ENCODE measurements at places on chromosomes 6 and 20.

DNA sequence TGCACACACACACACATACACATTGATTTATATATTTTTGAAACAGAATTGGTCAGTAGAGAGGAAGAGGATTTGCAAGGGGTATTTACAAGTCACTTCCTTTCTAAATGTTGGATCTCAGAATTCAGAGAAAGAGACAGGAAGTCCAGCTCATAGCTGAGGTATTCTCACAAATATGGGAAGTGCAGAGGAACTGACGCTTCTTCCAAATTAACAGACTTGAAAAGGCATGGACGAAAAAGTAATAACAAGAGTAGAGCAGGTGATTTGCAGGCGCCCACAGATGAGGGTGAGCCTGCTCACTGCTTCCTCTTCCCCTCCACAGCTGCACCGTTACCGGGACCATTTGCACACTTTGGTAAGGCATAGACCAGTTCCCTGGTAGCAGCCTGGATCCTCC, 246.4 kb downstream of the PHACTR1 start:
- DNase-seq: no peak

GRCh38 chr6:158048589-158048988, 66.9 kb downstream of the SYNJ2 start:
- no peak for DNase-seq

DNA sequence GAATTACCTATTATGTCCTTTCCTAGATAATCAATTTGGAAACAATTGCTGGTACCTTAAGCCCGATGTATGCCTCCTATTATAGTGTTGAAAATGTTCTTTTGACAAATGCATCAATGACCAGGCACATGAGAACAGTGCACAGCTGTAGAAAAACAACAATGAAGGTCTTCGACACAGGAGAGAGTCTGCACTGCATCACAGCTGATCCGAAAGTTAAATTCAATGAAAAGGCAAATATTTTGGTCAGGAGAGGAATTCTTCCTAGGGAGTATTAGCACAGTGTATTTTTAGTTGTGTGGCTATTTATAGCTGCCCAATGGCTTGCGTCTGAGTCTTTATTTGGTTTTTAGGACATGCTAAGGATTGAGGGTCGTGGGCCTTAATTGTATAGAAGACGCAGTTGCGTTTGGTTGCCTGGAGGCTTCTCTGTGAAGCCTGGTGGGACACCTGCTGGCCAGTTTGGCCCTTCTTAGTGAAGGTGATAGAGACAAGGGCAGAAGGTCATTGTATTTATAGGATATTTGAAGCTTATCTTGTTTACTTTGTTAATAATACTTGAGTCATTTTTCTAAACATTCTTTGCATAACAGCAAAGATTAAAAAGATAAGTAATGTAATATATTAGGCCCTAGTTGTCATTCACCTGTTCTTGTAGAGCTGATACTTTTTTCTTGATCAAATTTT, 72.3 kb downstream of the CDYL start:
- DNase-seq: no peak

DNA sequence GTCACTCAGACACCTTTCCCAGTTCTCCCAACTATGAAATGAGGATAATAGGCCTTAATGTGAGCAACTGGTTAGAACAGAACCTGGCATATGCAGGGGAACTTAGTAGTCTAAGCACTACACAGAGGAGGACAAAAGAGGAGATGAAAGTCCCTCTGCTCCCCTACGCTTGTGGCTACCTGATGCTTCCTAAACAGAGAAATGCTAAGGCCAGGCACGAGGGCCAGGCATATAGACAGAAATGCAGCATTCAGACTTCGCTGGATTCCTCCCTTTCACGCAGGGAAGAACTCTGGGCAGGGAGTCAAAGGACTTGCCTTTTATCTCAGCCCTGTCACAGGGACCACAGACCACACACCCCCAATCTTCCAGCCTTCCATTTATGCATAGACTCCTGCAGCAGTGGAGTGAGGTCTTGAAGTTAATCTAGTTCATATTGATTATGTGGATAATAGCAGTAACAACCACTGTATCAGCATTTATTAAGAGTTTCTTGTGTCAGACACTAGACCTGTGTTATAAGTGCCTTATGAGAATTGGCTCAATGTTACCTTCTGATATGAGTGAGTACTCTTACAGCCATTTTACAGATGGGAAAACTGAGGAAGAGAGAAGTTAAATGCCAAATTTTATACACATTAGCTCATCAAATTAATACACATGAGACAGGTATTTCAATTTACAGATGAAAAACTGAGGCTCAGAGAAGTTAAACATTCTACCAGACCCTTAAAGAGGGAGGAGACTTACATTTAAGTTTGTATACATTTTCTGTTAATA, 27.0 kb upstream of the TRAF3IP2 start:
- DNase-seq: no peak

- DNase-seq: no peak
Observed at GRCh38 chr6:150382171-150382570, 13.4 kb downstream of the IYD start.

DNA sequence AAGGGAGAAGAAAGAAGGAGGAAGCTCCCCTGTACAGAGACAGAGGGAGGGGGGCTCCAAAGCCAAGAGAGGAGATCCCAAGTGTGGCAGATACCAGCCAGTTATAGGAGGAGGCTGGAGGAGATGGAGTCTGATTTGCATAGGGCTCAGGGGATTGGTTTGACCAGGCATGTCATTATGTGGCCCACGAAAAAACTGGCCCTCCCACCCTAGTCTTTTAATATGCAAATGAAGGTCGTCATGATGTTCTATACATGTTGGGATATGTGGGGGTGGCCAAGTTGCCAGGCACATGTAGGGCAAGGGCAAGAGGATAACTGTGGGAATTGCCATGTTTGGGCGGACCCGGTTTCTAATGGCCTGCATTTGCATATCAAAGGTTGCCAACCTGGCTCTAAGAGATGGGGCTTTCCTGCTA, 17.6 kb upstream of the ZFP64 start:
- no peak for DNase-seq

- DNase-seq: no peak
Observed at GRCh38 chr6:11744753-11745152, 33.9 kb downstream of the ADTRP start.

DNA sequence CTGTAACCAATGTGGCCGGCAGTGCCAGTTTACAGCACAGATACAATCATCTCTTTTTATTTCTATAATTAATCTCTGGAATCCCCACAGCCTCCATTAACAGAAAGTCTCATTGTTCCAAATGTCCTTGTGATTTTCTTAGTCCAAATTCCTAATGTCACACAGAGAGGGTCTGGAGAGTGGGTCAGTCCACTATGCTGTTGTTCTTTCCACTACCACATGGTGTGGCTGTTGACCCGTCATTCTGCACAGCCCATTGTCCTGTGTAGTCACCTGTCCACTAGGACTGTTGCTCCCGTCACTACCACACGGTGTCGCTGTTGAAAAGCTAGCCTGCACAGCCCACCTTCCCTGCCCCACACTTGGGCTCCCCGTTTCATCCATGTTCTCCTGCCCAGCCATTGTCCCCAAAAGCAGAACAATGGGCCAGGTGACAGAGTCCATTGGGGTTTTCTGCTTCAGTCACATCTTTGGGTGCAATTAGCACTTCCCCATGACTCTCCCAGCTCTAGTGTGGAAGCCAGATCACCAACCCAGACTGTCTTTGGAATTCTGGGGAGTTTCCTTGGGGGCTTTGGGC, 8.6 kb upstream of the LBP start:
- DNase-seq: no peak

DNA sequence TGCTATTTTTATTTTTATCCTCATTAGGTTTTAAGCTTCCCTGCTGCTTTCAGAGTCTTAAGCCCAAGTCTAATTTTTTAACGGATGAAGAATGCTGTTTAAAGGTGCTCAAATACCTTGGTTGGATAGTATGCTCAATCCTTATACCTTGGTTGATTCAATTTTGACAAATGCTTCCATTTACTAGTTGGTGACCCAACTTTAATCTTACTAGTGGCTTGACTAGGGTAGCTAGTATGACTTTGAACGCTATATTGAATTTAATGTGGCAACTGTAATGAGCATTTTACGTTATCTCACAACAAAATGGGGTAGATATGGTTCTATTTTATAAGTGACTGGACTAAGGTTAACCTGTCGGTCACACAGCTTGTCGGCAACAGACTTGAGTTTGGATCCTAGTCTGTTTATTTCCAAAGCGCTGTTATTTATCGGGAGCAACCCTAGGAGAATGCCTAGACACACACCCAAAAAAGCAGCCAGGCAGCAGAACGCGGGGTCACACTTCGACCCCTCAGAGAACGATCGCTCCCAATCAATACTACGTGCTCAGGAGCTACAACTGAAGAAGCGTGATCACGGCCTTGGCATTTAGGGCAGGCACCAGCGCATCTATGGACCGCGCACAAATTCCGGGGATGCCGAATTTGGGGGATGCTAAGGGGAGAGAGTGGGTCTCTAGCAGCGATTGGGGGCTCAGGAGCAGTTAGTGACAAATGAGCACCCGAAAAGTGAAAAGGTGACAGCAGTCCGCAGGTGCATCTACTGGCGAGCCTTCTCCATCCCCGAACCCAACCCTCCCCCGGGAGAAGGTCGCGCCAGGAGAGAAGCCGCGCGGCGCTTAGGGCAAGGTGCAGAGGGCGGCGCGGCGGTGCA, 586 bp upstream of the ALDH5A1 start:
- DNase-seq: no peak

Data from stimulated activated CD4-positive, alpha-beta T cell treated with anti-CD3 and anti-CD28 coated beads, TNF-alpha, amount 100 ng/mL, for 4 hours (primary cell).